ENCODE measurements at places on chromosomes 7 and 10.

- no peak for DNase-seq
These were observed 90.4 kb downstream of the ZMIZ1 start for GRCh38 chr10:79159141-79159651.

DNA sequence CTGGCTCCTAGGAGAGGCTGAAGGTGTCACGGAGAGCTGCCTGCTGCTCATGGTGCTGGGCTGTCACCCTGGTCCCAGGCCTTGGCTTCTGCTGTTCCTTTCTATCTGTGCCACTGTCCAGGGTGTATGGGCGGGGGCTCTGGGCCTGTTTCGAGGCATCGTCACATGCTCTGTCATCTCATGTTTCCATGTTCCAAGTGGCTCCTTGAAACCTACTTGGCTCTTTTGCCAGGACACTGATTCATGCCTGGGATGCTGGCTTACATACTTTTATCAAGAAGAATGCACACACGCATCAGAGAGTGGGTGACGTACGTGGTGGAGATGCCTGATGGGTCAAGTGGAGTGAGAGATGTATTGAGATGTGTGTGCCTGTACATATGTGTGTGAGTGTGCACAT, 50.9 kb downstream of the ADCY1 start:
- no peak for DNase-seq

DNA sequence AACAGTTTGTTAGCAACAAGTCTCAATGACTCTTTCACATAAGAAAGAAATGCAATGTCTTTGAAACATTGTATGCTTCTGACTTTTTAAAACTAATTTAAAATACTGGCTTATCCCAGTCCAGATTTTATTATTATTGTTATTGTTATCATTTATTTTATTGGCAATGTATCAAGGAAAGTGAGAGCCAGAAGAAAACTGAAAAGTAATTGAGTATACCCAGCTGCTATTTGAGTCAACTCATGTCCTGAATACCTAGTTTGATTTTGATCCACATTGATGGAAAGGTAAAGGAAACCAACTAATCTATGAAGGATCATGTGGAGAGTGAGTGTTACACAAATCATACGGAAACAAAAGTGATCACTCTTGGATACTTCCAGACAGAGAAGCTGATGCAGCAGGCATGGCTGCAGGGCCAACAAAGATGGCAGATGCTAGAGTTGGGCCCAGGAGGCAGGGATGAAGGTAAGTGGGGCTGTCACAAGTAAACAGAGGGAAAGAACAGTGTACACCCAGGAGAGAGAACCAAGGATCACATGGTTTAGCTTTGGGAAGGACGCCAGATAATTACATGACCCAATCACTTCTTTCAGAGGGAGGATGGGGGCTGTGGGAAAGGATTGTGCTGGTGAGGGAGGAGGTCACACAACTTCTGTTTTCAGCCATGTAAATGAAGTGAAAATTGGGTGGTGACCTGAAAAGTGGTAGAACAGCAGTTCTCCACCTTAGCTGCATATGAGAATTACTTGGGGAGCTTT, 179.2 kb upstream of the NAMPT start:
- no peak for DNase-seq

- DNase-seq = no peak
These were observed 13.3 kb upstream of the CPXM2 start for GRCh38 chr10:123904834-123905409.

- no peak for DNase-seq
These were observed 150.8 kb downstream of the RNF216 start for GRCh38 chr7:5630670-5631069.

- no peak for DNase-seq
These were observed 173.2 kb upstream of the KIAA1217 start for GRCh38 chr10:24035761-24036160.

- no peak for DNase-seq
These were observed 539 bp upstream of the MKLN1 start for GRCh38 chr7:131327049-131327625.

GRCh38 chr7:128869138-128869943, 6.7 kb downstream of the ATP6V1F start:
- no peak for DNase-seq

DNA sequence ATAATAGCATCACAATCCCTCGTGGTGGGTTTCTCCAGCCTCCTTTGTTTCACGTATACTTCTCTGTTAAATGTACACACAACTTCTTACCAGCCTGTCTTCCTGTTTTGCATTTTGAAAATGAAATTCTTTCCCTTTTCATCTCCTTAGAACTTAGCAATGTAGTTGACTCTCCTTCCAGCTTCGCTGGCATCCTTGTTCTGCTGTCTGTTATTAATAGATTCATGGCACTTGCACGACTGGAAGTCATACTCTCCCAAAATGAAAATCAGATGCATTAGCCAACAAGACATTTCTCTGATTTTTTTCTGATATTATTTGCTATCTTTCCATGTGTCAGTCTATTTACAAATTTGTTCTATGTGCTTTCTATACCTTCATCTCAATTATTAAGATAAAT, 3.0 kb upstream of the CREB3L2 start:
- DNase-seq = no peak

- no peak for DNase-seq
These were observed 164.9 kb upstream of the RNF32 start for GRCh38 chr7:156475666-156476065.

- no peak for DNase-seq
These were observed 5.8 kb downstream of the COMTD1 start for GRCh38 chr10:75229971-75230370.

GRCh38 chr10:70884741-70885140, 3.6 kb downstream of the PCBD1 start:
- DNase-seq = peak; percentile 31

GRCh38 chr10:126204320-126204719, 184.0 kb downstream of the ADAM12 start:
- no peak for DNase-seq

DNA sequence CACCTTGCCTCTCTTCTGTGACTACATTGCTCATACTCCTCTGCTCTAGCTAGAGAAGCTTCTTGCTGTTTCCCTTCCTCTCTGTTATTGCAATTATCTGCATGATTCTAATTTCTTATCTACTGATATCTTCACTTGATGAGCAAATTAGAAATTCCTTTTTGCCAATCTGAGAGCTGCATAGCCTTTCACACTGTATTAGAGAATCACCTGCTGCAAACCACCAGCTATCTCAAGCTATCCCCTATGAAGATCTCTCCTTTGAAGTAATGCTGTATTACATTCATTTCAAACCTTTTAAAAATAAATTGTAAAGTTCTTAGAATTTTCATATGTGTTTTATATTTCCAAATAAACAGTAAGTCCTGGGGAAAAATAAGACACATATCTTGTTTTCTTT, 89.0 kb upstream of the ZNF804B start:
- no peak for DNase-seq

GRCh38 chr10:70668454-70668970, 3.8 kb upstream of the ADAMTS14 start:
- DNase-seq = no peak

DNA sequence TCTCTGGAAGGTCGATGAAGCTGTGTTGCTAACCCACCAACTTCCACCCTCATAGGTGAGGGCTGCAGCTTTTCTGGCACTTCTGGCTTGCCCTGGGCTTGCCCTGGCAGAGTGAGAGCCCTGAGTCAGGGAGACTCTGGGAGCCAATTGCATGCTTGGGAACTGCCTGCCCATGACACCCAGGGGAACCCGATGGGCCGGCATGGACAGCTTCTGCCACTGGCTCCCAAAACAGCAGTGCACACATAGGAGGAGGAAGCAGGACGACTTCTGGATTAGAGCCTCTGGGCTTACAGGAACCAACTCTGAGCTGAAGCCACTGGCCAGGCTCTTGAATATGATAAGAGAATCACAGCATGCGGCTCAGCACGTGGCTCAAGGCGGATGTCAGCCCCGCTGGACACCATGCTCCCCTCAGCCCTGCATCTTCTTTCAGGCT, 135.2 kb upstream of the UNC5B start:
- DNase-seq = no peak

- DNase-seq = no peak
These were observed 528.4 kb downstream of the INHBA start for GRCh38 chr7:41174521-41174920.

- DNase-seq = no peak
These were observed 50.4 kb downstream of the TSPAN15 start for GRCh38 chr10:69501657-69502056.

GRCh38 chr7:127667759-127668530, 16.0 kb downstream of the SND1 start:
- DNase-seq = no peak

- peak; percentile 9 for DNase-seq
These were observed 345.0 kb downstream of the REEP3 start for GRCh38 chr10:63866075-63866746.

DNA sequence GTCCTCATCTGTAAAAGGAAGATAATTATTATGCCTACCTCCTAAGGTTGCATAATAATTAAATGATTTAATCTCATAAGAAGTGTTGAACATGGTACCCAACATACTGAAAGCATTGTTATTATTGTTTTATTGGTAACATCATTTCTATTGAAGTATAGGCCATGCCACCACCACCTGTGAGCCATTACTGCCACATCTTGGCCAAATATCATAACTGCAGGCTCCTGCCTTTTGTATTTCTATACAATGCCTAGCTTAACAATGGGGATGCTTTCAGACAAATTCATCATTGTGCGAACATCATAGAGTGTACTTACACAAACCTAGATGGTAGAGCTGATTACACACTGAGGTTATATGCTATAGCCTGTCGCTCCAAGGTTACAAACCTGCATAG, 61.1 kb upstream of the NPSR1 start:
- no peak for DNase-seq

- DNase-seq = no peak
These were observed 238.8 kb downstream of the ARL4A start for GRCh38 chr7:12926206-12926605.

DNA sequence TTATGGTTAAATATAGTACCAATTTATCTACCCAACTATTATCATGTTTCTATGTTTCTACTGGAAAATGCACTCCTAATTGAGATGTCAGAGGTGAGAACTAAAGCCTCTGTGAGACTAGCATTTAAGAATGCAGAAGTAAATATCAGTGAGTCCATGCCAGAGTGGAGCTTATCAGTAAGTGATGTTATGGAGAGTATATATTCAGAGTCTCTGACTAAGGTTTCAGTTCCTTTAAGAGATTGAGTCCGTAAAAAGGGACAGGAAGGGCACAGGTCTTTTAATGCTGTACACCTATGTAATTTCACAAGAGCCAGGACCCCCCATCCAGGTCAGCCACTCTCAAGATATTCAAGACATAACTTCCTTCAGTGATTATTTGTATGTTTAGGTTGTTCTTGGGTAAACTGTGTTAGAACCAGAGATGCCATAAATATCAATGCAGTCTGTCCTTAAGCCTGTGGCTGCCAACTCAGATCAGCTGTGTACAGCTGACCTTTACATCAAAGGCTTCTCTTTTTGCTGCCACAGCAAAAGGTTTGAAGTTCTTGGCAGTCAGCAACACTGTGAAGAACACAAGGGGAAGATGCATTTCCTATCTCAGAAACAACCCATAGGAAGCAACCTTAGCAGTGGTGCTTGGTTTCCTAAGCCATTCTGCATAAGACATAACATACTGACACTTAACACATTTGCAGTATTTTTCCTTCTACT, 244.8 kb downstream of the BICC1 start:
- no peak for DNase-seq

DNA sequence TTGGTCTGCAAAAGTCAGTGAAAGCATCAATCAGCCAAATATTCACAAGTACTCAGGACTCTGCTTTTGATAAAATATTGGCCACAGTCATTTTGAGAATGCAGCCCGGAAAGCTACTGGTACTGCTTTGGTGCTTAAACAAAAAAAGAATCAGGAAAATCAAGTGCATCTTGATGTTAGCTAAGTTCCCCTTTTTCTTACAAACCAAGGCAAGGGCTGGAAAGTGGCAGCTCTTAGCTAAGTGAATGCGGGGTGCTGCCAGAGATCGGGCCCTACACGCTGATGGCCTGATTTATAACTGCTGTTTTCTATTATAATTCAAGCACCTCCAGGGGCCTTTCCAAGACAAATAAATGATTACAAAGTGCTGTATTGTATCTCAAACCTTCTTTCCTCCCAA, 136.8 kb upstream of the MGMT start:
- no peak for DNase-seq

GRCh38 chr10:118564652-118565051, 30.8 kb downstream of the PRLHR start:
- DNase-seq = no peak

- DNase-seq = no peak
These were observed 1.7 kb upstream of the RBM20 start for GRCh38 chr10:110642204-110643034.

- peak; percentile 69 for DNase-seq
These were observed 75.5 kb upstream of the RPA3 start for GRCh38 chr7:7793921-7794320.

- no peak for DNase-seq
These were observed 187.0 kb downstream of the PPP1R17 start for GRCh38 chr7:31873816-31874597.

DNA sequence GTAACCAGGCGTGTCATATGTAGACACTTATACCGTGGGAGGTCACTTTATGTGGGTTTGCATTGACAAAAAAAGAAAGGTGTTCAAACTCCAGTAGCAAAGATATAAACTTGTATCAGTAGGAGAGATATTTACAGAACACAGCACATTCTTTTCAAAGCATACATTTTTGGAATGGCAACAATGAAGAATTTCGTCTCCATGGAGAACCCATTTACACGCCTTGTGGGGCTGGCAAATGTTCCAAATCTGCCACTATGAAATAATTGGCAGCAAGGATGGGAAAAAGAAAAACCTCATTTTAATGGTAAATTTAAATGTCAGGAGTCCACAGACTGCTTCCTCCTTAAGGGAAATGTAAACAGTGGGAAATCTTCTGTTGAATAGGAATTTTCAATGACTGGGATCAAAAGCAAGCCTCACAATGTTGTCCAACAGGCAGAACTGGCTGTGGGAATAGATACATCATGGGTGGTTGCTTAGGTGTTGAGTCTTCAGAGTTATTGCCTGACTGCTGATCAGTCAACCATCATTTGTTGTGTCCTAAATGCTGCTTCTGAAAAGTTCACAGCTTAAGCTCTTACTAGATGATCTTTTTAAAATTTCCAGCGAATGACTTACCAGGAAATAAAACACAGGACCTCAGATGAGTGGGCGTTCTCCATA, 256.6 kb upstream of the SEMA3C start:
- no peak for DNase-seq

DNA sequence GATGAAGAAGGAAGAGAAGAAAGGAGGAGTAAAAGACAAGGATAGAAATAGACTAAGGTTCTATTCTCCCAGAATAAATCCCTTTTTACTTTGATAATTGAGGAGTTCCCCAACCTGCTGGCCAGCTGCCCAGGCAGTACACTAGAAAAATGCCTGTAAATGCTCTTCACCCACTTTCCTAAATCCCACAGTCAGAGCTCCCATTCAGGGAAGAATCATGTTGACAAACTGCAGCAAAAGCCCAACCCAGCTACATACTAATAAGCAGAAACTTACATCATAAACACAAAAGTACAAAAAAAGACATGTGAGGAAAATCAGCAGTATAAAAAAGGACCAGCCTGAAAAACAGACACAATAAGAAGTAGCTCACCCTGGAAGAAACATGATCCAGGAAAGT, 15.8 kb upstream of the KDM7A start:
- DNase-seq = no peak

- DNase-seq = no peak
These were observed 107.4 kb downstream of the ITIH5 start for GRCh38 chr10:7559386-7559785.
